ENCODE measurements at places on chromosomes 12 and 14. TPM values are rescaled to one million over a fixed set of nuclear protein-coding genes. Genes with fewer than 3 reads are reported as not detected.

FIGNL2 gene
- total RNA-seq = 3.7 TPM

APOF gene
- not detected for total RNA-seq

KLRK1 gene
- total RNA-seq = not detected

GRCh38 chr12:102814691-102815367, 102.2 kb downstream of the PAH start:
- no peak for DNase-seq

GRCh38 chr14:59772233-59772632, 98.3 kb downstream of the RTN1 start:
- DNase-seq = no peak

DNA sequence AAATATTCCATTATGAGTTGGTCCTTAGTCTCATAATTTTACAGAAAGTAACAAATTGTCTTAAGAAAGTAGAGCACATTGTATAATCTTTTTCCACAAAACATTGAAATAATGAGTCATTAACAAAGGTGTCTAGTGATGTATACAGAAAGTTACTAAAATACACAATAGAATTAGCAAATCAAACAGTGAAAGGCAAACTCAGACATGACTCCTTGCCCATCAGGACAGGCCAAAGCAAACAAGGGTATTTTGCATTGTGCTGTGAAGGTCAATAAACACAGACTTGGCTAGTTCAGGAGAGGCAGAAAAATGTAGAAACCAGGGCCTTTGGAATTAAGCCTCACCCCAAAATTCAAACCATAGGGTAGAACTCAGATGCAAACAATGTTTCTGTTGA, 37.3 kb downstream of the SIX4 start:
- no peak for DNase-seq
